Activated T-cell treated with anti-CD3 and anti-CD28 coated beads, Interleukin-2, amount 50 U/mL, for 1 hour (primary cell): ENCODE measurements at places on chromosomes 13 and 19.
A peak's percentile ranks its signal among the peaks of the same experiment; 100 is the strongest.

- DNase-seq, result no peak
Observed at GRCh38 chr13:73521290-73521624, 462.5 kb downstream of the KLF5 start.

DNA sequence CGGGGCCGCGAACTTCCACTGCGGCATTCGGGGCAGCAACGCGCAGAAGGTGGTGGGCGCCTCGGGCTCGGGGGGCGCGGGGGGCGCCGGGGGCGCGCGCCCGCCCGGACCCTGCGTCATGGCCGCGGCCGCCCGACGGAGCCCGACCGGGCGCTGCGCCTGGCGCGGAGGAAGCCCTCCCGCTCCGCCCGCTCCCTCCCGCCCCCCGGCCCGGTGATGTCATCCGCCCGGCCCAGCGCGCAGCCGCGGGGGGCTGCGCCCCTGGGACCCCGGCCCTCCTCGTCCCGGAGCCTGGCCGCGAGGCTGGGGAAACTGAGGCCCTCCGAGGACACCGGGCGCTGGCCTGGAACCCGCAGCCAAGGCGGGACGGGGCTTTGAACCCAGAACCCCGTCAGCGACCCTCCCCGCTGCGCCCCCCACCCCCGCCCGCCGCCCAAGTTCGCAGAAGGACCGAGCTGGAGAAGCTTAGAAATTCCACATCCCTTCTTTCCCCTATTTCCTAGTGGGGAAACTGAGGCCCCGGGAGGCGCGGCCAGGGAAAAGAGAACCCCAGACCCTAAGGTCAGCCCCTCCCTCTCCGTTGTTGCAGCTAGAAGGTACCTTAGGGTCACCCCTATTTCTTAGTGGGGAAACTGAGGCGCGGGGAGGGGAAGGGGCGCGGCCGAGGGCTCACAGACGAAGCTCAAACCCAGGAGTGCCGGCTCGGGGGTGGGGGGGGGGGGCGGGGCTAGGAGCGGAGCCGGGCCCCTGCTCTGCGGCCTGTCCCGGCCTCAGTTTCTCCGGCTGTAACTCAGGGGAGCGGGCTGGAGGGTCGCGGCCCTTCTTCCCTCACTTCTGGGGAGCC is at the start of gene SHC2:
TSS of gene SHC2 (minus strand) at position 157 of the 844 bp plus-strand sequence. CDS start at position 120, 37 bp downstream.
- peak; percentile 31 for DNase-seq

GRCh38 chr19:38544569-38545315 is 73.0 kb downstream of the MAP4K1 start:
- no peak for DNase-seq

GRCh38 chr13:62629618-62630017 is 1214.0 kb upstream of the PCDH20 start:
- no peak for DNase-seq

GRCh38 chr13:37230346-37230745 is 124.9 kb upstream of the CSNK1A1L start:
- DNase-seq, result no peak
